ENCODE measurements at places on chromosomes 3 and 15.

DNA sequence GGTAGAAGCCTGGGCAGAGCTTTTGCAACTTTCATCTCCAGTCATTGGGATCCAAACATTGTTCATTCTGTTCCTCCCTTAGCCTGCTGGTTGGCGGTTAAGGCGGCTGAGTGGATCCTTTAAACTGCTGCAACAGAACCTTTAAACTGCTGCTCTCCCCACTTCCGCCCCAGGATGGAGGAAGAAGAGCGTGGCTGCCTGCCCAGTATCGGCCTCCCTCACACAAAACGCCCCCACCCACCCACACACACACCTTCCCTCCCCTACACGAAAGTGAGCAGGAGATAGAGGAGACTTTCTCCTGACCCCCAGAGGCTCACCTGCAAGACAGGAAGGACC is 460 bp upstream of the ZMAT3 start:
- DNase-seq: no peak

DNA sequence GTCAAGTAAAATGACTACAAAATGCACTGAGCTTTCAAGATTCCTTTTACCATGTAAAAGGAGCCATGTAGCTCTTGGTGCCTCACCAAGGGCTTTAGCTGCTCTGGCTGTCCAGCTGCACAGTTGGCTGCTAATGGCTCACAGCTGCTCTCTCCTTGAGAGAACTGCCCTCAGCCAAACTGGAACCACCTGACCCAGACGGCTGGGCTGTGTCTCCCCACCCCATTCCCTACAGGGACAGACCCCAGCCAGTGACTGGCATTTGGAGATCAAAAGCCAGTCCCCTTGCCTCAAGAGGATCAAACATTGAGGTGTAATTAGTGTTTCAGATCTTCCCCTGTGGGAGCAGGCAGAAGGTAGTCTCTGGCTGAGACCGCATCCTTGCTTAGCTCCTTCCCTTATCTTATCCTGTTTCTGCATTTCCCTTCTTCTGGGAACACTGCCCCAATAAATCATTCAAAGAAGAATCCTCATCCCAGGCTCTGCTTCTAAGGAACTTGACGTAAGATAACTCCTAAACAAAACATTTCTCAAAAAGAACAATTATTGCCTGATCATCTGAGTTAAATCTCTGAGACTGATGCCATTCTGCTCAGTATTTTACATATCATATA is 28.6 kb upstream of the UBE2E2 start:
- DNase-seq: no peak

GRCh38 chr15:51342227-51342999 is 958 bp downstream of the GLDN start:
- DNase-seq: no peak

DNA sequence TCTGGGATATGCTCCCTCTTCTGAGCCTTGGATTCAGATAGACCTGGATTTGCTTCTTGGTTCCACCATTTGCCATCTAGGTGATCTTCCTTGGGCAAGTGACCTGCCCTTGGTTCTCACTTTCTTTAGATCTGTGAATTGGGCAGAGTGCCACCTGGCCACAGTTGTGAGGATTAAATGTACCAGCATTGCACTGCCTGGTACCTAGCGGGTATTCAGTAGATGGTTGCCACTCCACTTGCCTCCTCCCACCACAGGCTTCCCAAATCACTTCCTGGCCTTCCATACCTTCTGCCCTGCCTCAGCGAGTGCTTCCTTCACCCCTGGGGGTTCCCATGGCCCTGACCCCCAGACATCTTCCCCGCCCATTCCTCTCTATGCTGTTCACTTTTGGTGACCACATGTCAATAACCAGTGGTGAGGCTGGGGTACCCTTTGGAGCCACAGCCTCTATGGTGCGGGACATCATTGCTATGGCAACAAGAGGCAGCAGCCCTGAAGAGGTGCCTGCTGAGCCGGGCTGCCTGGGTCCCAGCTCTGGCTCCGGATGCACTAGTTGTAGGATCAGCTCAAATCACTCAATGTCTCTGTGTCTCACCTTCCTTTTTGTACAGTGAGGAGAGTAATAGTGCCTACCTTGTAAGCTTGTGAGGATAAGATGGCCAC is 40.5 kb downstream of the CMTM7 start:
- no peak for DNase-seq

DNA sequence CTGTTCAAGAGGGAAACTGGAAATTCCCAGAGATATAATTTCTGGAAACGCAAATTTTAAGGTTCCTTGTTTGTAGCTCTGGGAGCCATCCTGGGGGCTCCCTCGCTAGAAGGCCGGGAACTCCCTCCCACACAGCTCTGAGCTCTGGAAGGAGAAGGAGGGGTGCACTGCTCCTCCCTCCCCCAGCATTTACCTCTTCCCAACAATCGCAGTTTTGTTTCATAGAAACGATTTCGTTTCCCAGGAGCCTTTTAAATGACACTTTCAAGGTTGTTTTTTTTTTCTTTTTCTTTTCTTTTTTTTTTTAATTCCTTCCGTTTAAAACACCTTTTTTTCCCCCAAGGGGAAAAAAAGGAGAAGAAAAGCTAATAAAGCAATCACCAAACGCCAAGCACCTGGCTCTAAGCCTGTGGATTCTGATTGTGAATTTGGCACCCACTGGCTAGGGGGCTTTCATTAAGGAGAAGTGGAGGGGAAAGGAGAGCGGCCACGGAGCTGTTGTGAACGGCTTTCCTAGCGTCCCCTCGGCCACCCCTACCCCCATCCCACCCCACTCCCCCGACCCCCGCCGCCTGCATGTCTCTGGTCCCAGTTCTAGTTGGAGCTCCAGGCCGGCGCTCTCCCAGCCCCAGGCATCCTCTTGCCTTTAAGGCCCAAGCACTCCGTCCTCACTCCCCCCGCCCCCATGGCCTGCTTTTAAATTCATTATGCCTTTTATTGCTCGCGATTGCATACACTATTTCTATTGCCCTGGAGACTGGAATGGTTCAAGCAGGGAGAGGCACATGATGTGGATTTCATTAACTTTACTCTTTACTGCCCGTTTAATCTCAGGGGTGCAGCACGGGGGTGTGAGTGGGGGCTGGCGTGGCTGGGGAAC is 13.6 kb upstream of the CCDC33 start:
- DNase-seq: peak; percentile 11

DNA sequence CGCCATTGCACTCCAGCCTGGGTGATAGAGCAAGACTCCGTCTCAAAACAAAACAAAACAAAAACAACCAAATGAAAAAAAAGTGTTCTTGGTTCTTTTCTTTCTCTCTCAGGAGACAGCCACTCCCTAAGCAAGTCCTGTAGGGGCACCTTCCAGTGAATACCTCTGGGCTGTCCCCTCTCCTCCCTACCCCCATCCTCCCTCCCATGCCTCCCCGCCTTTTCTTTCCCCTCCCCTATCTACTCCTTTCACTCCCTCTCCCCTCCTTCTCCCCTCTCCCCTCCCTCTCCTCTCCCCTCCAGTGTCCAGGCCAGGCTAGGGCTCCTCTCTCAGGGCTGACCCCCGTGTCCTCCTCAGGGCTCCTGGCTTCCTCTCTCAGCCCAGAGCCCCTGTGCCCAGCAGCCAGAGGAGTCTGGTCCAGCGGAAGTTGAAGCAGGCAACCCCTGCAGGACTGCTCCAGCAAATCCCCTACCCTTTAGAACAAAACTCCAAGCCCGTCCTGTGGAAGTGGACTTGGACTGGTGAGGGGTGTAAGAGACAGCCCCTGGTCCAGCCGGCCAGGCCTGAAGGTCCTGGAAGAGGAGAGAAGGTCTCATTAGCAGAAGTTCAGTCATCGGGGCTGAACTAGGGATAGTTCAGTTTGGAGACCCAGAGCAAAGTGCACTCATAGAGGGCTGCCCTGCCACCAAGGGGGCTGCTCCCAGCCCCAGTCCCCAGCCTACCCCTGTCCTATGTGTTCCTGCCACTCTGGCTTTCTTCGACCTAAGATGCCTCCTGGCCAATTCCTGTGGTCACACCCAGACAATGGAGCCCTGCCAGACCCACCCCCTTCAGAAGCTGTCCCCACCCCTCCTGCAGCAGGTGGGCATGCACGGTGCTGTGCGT is 79.8 kb upstream of the IQSEC1 start:
- DNase-seq: no peak

DNA sequence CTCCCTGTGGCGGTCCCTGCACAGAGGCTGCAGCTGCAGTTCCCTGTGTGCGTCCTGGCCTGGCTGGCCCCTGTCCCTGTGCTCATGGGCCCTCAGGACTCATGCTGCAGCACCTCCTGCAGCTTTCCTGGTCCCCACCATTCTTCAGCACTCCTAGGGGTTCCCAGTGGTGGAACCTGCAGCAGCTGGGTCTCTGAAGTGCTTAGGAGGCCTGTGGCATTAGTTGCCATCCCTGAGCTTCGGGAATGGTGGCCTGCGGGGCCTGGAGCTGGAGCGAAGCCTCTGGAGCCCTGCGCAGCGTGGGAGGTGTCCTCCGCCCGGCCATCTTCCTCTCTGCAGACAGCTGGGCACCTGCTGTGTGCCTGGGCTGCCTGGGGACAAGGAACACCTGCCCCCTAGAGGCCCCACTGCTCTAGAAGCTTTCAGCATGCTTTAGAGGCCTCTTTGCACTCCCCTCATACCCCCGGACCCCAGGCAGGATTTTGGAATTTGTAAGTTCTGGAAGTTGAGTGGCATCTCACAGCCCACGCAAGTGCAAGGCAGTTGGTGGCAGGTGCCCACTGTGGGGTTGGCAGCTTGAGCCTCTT is 13.1 kb downstream of the PLXNA1 start:
- DNase-seq: no peak

- no peak for DNase-seq
Measured at GRCh38 chr3:80408030-80408721, 640.4 kb upstream of the ROBO1 start.

DNA sequence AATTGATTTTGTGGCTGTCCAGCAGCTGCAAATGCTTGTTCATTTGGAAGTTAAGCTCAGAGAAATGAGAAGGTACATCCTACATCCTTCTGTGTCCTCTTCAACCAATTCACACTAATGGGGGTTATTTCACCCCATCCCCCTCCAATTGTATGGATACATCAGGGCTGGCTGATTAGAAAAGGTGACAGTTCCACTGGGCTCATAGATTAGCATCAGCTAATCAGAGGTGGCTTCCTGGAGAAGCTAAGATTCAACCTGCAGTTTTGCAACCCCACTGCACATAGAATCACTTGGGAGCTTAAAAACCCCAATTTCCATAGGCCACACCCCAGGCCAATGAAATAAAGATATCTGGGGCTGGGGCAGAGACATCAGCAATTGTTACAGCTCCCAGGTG is 217.7 kb upstream of the TLE3 start:
- no peak for DNase-seq

- no peak for DNase-seq
Measured at GRCh38 chr3:156725682-156726081, 51.3 kb downstream of the TIPARP start.

DNA sequence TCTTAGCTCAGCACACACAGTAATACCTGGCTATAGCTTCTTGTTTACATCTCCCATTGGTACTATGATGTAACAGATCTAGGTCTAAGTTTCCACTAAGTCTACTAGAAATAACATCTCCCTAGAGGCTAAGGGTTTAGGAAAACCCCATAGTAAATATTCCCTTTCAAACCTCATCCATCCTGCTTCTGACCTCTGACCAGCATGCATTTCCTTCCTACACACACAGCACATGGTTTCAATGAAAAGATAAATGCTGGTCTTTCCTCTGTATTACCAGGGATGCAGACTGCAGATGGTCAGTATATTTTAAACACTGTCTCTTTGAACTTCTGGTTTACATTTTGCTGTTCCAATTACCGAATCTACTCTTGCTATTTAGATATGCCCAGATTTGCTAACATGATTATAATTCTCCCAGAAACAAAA is 96.6 kb downstream of the EFL1 start:
- DNase-seq: no peak

DNA sequence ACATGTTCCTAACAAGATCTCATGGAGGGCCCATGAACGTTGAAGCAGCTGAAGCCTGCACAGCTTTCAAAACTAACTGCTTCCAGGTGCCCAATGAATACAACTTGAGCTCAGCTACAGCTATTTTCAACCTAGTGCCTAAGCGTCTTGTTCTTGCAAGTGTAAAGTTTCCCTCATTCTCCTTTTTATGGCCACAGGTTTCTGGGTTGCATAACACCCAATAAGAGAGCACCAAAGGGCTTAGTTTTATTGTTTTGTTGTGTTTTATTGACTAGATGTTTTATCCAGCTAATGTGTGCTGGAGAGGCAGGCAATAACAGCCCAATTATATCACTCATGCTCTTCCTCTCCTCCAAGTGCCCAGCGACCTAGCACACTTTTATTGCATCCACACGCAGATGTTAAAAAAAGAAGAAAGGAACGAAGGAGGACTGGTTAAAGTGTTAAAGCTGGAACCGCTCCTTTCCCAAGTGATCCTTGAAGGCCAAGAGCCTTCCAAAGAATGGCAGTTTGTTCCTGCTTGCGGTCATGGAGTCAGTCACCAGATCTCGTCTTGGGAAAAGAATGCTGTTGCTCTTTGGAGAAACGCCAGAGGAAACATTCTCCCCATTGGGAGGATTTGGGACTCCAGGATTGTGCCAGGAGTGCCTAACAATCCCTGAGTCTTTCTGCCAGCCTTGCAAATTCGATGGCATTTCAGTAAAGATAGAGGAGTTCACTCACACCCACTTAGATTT is 156.9 kb downstream of the MEX3B start:
- DNase-seq: no peak

GRCh38 chr3:78430741-78431140 is 1337.1 kb downstream of the ROBO1 start:
- no peak for DNase-seq

- DNase-seq: no peak
Measured at GRCh38 chr3:29532473-29532872, 251.6 kb downstream of the RBMS3 start.

DNA sequence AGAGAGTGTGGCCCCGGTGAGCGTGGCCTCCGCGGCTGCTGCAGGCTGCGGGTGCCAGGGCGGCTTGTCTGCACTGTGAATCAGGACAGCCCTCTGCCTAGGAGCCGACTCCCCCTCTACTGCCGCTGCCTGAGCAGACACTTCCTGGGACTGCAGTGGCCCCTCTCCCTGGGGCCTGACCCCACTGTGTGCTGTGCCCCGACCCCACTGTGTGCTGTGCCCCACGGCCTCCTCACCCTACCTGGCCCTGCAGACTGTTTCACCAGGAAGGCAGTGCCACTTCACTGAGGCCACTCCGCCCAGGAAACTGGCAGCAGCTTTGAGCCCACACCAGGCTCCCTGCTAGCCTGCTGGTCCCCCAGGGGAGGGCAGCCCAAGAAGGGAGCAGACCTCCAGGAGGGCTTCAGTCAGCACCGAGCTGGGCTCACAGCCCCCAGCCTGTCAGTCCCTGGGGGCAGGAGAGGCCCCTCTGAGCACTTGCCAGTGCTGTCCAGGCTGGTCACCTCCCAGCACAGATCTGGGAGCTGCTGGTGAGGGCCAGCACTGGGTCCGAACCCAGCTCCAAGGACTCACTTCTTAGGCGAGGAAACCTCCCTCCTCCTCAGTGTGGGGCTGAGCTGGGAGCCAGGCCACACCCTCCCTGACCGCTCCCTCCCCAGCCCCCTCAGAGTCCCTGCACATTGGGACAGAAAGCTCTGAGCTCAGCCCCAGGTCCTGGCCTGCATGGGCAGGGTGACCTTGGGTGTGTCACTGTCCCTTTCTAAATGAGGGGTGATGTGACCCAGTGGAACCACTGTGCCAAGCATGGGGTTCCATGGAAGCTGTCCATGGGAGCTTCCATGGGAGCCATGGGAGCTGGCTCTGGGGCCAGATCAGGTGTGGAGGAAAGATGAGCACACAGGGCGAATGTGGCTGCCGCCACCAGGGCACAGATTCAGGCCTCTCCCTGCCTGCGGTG is 56.8 kb downstream of the DNAJB8 start:
- DNase-seq: no peak

Measured in NCI-H1694 (cell line).